ENCODE measurements at places on chromosomes 7 and 10.

GRCh38 chr7:51961804-51962203 is 645.2 kb upstream of the COBL start:
- ATAC-seq = no peak

- ATAC-seq = no peak
Measured at GRCh38 chr7:82268632-82269031, 174.9 kb downstream of the CACNA2D1 start.

- ATAC-seq = no peak
Measured at GRCh38 chr7:66326501-66327215, 121.5 kb downstream of the TPST1 start.

GRCh38 chr7:105209433-105209832 is 179.3 kb downstream of the SRPK2 start:
- ATAC-seq = no peak

DNA sequence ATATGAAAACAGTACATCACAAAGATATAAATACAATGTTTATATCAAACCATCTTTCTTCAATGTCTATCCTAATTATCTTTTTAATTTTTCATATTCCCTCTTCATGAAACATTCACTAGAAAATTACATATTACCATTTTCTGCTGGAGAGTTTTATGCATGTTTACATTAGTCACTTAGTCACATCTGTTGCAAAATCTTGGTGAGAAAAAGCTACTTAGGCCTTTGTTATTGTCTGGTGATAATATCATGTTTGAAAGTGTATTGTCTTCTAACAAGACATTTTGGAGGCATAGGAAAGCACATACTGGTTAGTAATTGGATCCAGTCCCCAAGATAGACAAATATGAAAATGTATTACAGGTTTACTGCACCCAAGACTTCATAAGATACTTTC is 163.6 kb downstream of the GNAI1 start:
- ATAC-seq = no peak

DNA sequence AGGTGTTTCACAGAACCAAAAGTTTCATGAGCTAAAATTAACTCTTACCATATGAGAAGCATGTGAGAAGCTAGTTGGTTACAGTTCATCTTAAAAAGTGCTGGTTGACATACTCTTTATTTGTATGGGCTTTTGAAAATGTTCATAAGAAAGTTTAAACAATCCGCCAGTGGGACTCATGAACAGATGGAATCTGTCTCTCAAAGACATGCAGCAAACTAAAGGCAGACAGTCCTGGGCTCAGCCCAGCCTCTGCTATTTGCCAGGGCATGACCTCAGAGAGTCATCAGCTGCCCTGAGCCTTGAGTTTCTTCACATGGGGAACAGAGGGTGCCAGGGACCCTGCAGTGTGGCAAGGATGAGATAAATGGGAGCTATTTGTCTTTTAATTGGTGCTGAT is 3.2 kb downstream of the PYROXD2 start:
- ATAC-seq = no peak

DNA sequence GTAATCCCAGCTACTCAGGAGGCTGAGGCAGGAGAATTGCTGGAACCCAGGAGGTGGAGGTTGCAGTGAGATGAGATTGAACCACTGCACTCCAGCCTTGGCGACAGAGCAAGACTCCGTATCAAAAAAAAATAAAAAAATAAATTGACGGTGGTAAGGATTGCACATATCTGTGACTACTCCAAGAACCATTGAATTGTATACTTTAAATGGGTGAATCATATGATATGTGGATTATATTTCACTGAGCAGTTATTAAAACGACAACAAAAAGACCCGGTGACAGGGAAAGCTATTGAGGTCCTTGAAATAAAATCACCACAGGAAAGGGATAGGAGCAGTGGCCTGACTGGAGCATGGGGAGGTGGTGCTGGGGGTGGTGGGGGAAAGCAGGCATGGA is 31.2 kb upstream of the COMTD1 start:
- no peak for ATAC-seq

- ATAC-seq = no peak
Measured at GRCh38 chr7:142927085-142927745, 6.3 kb downstream of the TRPV5 start.

DNA sequence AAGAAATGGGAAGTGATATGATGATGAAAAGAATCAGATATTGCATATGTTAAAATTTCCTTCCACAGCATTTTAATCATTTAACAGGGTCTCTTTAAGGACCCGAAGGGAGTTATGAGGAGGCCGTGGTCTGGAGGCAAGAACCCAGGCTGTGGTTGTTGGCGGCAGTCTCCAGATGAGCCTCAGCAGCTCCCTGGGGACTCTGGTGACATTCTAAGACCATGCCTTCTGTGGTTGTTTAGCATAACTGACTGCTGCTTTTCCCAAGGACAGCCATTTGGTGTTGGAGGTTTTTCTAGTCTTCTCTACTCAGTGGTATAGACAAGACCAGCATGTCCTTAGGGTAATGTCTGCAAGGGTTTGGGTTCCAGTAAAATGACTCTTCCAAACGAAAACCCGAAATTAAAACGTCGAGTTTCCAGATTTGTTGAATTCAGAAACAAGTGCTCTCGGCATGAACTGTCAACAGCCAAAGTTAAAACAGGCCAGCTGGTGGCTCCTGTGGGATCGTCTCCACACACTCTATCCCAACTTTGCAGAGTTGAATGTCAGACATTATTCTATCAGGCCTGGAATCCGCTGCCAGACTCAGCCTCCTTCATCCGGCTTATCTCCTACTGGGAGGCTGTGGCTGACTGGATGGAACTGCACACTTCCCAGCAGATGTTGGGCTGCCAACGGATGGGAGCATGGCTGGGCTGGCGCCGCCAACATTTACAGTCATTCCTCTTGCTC is 183.1 kb downstream of the TAX1BP1 start:
- peak; percentile 28 for ATAC-seq

GRCh38 chr10:87794285-87794684 is 23.7 kb downstream of the ATAD1 start:
- ATAC-seq = no peak

DNA sequence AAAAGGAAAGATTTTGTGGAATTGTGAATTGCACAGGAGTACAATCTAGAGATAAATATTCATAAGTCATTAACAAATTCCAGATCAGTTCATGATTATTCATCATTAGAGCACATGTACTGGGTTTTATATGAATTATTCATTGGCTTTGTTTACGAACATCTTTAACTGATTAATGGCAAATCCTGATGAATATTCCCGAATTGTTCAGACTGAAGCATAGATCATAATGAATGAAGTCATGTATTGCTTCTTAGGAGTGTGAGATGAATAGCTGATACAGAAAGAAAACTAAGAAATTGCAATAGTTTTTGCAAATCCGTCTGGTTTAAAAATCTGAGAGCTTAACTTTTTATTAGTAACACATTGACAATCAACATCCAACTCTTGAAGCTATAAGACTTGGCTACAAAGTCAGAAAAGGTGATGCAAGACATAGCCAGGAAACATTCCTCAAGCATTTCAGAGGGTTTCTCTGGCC is 183.6 kb upstream of the DGKB start:
- no peak for ATAC-seq

GRCh38 chr10:7338469-7338868 is 72.4 kb downstream of the SFMBT2 start:
- no peak for ATAC-seq

GRCh38 chr7:89623018-89623672 is 531.1 kb upstream of the STEAP1 start:
- no peak for ATAC-seq

GRCh38 chr7:80613519-80613918 is 24.9 kb upstream of the CD36 start:
- ATAC-seq = no peak

DNA sequence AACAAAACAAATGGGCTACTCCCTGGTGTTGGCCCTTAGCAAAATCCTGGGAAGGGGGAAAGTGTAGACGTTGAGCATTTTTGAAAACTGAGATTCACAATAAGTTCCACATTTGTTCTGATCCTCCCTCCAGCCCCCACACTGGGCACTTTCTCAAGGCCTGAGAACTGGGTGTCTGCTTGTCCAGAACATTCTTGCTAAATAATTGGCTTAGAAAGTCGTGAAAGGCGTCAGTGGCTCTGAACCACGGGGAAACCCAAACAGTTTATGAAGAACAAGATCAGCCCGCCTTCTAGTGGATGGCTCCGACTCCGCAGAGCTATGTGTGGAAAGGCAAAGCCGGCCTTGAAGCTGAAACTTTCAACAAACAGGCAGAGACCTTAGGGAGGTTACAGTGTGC is 370.1 kb downstream of the PRPF18 start:
- no peak for ATAC-seq

GRCh38 chr10:49362596-49363260 is 33.2 kb downstream of the DRGX start:
- ATAC-seq = no peak

DNA sequence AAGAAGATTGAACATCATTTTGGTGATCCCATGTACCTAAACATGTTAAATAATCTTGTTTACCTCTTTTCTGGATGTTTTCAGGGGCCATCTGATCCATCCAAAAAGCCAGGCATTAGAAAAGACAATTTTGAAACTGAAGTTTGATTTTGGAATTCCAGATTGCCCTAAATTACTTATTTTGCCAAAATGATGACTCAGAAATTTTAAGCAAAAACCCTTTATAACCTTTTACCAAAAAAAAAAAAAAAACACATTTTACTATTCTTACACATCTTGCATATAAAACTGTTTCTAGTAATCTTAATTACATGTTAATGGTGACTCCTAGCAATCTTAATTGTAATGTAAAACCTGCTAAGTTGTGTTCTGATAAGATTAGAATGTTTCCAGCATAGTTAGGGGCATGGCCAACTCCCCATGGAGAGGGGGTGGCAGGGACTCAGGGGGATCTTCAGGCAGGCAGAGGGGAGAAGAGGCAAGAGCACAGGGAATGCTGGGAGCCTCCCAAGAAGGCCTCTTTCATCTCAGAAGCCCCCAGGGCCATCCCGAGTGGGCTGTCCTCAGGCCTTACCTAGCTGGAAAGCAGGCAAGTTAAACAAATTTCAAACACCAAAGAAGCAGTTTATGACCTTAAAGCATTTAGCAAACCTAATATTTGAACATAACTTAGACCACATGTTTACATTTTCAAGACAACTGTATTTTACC is 25.8 kb upstream of the AKR1C3 start:
- ATAC-seq = no peak

GRCh38 chr10:88150339-88150738 is 286.9 kb downstream of the PTEN start:
- ATAC-seq = no peak

GRCh38 chr10:129677377-129677927 is 210.4 kb downstream of the MGMT start:
- no peak for ATAC-seq

- no peak for ATAC-seq
Measured at GRCh38 chr10:108469940-108470339, 1305.4 kb upstream of the SORCS1 start.

- no peak for ATAC-seq
Measured at GRCh38 chr7:108345710-108346336, 110.4 kb downstream of the NRCAM start.

GRCh38 chr10:128167926-128168520 is 41.8 kb upstream of the MKI67 start:
- ATAC-seq = no peak

DNA sequence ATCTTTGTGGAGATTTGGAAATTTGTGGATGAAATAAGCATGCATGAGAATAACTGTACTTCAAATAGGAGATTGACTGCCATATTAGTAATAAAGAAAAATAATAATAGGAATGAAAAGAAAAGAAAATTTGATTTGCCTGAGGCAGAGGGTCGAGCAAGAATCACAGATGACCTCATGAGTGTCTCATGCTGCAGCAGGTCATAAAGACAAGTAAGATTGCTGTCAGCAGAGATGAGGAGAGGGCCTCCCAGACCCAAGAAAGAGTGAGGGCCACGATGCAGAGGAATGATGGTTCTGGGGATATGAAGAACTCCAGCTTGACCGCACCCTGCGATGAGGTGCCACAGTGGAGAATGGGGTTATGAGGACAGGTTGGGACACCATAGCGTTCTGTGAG is 39.2 kb downstream of the TOMM7 start:
- ATAC-seq = no peak
